ENCODE measurements at places on chromosomes 1 and 21.
A peak's percentile ranks its signal among the peaks of the same experiment; 100 is the strongest.

GRCh38 chr1:75836528-75837100 lies 39.9 kb downstream of the MSH4 start:
- DNase-seq: no peak

GRCh38 chr1:110736900-110737605 lies 62.3 kb upstream of the KCNA3 start:
- DNase-seq: no peak

DNA sequence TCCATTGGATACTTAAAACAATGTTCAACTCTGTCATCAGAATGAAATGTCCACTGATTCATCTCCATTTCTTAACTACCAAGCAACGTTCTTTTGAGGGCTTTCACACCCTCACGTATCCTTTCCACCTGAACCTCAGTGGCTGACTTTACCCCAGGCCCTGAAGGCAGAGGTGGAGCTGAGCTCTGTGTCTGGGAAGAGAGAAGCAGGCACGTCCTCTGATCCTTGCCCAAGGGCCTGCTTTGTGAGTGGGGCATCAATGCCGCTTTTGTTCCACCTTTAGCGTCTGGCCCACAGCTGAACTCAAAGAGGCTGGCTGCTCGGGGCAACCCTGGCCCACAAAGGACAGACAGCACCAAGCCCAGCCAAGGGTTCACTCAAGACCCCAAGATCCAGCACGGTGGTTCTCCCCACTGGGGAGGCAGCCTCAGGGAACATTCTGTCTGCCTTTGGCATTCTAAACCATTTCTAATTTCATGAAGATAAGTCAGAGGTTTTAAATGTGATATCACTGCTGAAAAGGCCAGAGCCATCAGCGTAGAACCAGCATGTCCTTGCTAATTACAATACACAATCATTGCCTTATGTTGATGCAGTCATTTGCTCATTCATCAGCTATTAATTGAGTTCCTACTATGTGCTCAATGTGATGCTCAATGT lies 126.0 kb upstream of the UBE2U start:
- DNase-seq: no peak

- DNase-seq: peak; percentile 47
Measured at GRCh38 chr1:25922056-25922970, 16.1 kb upstream of the STMN1 start.

GRCh38 chr21:45555557-45556301 lies 13.5 kb upstream of the SLC19A1 start:
- peak; percentile 94 for DNase-seq

DNA sequence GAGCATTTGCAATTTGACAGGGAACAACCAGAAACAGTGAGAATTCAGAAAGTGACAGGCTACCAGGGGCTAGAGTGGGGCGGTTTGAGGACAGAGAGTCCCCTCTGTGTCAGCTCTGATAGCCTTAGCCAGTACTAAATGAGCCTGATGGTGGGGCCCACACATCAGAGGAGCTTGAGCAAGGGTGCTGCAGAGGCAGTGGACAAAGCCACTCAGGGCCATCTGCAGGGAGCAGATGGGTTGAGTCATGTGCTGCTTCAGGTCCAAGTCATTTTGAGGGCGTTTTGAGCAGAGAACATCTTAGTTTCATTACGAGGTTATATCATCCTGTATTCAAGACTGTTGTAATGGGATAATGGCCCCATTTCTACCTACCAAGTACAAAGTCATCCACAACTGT lies 7.7 kb downstream of the LRRC52 start:
- DNase-seq: no peak

DNA sequence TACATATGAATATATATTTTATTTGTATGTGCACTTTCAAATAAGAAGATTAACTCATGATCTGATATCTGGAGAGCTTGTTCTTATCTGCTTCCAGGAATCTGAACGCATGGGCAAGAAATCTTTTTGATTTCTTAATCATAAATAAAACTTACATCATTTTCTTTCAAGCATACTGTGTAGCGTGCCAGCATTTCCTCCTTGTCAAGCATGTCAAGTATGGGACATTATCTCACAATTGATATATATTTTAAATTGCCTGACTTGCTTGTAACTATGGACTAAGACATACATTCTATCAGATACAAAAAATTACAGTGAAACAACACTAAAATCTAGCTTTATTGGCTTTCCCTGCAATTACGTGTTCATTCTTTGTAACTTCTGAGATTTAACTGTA lies 1128.2 kb downstream of the PLA2G4A start:
- DNase-seq: no peak

GRCh38 chr1:171784784-171785183 lies 3.3 kb downstream of the METTL13 start:
- no peak for DNase-seq

DNA sequence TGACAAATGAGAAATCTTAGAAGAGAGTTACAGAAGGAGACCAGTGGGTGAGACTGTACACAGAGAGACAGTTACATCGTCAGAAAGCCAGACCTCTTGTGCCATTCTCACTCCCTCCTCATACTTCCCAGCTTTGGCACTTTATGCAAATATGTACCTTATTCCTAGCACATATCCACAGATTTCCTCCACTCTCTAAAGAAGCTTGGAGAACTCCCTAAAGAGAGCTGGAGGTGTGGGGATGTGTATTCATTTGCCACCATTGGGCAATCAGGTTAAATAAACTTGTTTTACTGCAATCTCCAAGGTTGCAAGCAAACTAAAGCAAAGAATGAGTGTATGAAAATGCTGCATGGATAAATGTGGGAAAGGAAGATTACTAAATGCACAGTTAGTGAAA lies 380.9 kb upstream of the PRMT6 start:
- no peak for DNase-seq

Data from HAP-1 (cell line).